Activated naive CD4-positive, alpha-beta T cell treated with anti-CD3 and anti-CD28 coated beads, Interleukin-2, amount 50 U/mL, for 16 hours (primary cell): ENCODE measurements at places on chromosomes 7 and 10.

DNA sequence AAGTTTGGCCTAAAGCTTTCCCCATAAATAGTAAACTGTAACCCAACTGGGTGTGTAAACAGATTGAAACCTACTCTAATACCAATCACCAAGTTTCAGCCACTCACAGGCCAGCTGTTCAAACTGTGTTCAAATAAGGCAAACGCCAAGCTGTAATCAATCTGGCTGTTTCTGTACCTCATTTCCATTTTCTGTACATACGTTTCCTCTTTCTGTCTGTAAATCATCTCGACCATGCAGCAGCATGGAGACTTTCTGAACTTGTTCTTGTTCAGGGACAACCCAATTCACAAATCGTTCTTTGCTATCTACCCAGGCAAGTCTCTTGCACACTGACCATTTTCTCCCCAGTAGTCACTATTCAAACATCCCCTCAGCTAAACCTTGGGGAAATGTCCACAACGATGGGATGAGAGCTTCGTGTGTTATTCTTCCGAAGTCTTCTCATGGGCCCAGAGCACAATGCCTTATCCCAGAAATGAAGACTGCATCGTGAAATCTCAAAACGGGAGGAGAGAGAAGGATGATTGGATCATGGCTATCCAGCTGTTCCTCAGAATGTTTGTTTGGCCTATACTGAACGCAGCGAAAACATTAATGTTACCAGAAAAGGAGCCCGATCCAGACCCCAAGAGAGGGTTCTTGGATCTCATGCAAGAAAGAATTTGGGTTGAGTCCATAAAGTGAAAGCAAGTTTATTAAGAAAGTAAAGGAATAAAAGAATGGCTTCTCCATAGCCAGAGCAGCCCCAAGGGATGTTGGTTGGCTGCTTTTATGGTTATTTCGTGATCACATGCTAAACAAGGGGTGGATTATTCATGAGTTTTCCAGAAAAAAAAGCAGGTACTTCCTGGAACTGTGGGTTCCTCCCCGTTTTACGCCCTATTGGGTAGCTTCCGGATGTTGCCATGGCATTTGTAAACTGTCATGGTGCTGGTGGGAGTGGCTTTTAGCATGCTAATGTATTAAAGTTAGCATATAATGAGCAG is 86.2 kb downstream of the SLC16A9 start:
- no peak for DNase-seq

DNA sequence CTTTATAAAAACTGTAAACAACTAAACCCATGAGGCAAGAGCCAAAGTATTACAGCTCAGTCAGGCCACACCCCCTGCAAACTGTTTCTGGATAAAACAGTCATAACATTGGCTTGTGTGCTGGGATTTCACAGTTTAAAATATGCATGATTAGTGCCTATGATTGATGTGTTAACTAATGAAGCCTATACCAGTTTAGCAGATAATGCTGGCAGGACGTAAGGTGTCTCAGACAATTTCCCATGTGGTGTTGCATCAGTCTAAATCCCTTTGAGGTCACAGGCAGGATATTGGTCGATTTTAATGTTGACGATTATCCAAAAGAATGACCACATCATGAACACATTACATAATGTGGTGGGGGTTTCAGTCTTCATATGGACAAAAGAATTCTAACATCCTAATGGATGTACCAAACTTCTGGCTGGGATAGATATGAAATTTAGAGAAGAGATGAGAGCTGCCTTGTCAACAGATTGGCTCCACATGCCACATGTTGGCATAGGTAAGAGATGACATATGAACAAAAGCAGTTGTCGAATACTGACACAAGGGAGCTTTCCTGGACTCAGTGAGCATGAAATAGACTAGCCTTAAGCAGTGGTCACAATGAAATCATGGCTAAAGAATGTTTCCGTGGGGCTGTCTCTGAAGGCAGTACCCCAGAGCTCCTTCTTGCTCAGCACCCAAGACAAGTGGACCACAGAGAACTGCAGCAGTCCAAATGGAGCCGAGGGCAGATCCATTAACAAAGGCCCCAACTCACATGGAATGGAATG is 445.6 kb downstream of the GFRA1 start:
- no peak for DNase-seq

- DNase-seq, result no peak
These were observed 115.6 kb downstream of the CDK6 start for GRCh38 chr7:92720604-92721350.

DNA sequence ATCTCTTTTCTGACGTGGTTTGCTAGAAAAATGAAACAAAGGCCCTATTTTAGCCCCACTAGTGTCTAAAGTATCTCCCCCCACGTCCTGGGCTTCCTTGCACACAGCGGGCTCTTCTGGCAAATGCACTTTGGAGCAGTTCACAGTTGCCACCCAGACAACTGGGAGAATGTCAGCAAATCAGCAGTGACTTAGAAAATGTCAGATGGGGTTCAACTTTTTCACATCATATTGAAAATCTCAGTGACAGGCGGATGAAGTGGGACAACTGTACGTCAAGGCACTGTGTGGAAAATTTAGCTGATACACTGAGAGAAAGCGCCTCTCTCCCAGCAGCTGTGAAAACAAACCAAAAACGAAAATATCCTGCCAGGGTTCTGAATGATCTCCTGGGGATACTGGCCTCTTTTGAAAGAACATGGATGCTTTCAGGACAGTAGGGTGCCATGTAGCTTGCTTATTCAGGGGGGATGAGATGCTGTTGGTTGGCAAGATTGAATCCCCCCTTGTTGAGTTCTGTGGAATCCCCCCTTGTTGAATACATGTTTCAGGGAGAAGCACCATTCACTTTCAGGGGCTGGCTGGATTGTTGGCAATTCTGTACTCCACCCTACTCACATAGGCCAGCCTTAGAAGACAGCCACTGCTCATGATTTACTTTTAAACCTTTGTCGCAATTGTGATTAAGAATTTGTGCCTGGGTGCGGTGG is 372.8 kb upstream of the CELF2 start:
- DNase-seq, result no peak

DNA sequence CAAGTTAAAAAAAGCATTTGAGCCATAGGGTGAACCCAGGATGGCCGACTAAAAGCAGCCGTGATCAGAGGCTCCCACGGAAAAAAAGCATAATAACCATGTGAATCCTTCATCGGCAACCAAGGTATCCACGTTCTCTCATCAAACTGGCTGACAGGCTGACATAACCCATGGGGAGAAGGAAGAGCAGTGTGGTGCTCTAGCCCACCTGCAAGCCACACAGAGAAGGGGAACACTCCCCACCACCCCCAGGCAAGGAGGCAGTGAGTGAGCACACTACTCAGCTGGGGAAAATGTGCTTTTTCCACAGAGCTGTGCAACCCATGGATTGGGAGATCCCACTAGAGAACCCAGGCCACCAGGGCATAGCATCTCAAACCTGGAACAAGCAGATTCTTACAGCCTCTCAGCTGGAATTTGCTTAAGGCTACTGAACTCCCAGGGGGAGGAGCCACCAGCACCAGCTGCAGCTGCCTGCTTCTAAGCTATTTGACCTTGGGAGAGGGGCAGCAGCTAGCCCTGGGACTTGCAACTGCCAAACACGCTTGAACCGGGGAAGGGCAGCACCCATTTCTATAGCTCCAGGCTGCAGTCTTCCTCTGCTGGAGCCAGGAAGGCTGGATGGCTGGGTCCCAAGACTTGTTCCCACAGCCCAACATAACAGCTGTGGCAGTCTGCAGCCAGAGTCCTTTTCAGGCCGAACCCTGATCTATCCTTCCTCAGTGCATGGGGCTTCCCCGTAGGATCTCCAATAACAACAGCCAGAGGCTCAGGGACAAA is 178.2 kb upstream of the NRG3 start:
- no peak for DNase-seq

- DNase-seq, result no peak
These were observed 3.4 kb upstream of the GNAT3 start for GRCh38 chr7:80515298-80515697.

DNA sequence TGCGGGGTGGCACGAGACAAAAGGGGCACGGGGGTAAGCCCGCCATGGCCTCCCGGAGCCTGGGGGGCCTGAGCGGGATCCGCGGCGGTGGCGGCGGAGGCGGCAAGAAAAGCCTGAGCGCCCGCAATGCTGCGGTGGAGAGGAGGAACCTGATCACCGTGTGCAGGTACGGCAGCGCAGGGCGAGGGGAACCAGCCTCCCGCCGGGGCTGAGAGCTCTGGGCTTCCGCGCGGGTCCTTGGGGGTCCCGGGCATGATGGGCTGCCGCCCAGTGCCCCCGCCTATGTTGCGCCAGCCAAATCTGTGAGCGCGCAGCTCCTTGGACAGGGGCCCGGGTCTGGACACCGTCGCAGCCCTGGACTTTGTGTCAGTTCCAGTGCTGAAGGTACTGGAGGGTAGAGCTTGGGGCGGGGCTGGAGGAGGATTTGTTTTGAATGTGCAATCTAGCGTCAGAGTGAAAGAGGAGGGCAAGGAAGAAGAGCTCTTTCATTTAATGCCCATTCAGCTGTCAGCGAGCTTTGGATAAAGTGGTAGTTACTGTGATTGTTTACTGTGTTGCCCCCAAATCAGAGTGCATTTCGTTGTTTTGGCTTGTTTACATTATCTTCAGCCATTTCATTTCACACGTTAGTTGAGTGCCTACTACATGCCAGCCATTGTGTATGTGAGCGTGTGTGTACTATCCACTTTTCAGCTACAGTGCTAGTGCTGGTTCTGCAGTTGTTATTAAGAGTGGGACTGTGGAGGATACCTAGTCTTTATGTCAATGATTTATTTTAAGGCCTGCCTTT is 777 bp downstream of the RUNDC3B start:
- peak; percentile 21 for DNase-seq

DNA sequence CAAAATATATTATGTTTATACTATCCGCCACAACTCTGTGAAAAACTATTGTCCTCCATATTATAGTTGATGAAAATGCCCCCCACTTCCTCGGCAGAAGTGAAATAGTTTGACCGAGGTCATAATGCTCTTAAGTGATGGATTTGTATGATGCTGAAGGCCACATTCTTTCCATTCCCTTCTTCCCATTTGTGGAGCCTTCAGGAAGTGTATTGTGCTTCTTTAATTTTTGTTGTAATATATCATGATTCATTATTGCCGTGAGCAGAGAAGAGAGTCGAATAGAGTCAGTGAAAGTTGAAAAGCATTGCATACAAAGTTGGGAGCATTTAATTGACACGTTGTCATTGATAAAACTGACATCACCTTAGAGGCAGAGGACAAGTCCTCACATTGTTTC is 460.3 kb downstream of the SUGCT start:
- DNase-seq, result no peak

DNA sequence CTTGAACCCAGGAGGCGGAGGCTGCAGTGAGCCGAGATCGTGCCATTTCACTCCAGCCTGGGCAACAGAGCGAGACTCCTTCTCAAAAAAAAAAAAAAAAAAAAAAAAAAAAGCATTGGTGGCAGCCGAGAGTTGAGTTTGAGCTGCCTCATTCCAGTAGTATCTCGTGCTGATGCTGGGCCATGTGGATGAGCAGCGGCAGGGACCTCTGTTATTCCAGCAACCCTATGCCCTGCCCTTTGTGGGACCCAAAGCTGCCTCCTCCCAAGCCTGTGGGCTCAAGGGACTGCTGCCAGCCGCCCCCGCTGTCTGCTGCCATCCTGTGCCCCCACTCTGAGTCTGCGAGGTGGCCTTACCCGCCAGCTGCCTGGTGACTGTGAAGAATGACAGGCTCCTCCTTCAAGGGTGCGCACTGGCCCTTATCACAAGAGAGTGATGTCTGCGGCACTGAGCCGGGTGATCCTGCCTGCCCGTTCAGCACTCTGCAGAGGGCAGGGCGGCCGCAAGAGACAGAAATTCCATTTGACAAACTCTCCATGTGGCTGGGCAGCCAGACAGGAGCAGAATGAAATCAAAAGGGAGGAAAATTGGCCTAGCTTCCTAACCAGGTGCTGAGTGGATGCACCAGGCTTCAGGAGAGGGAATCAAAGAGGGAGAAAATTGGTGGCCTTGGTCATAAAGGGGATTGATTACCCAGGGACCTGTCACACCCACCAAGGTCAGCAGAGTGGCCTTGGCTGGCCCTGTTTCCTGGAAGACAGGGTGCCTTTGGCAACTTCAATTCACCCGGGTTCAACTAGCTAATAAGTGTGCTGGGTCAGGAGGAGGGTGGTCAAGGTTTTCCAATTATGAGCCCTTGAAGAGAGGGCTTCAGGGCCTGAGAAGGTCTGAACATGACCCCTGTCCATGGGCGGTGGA is 65.3 kb upstream of the ZMIZ1 start:
- no peak for DNase-seq

- no peak for DNase-seq
These were observed 98.0 kb upstream of the FAM171A1 start for GRCh38 chr10:15469111-15469510.

GRCh38 chr10:8873310-8873709 is 818.8 kb downstream of the GATA3 start:
- no peak for DNase-seq

GRCh38 chr7:139808427-139808826 is 20.6 kb upstream of the TBXAS1 start:
- DNase-seq, result no peak

GRCh38 chr7:128137181-128137580 is 103.9 kb upstream of the LEP start:
- no peak for DNase-seq

DNA sequence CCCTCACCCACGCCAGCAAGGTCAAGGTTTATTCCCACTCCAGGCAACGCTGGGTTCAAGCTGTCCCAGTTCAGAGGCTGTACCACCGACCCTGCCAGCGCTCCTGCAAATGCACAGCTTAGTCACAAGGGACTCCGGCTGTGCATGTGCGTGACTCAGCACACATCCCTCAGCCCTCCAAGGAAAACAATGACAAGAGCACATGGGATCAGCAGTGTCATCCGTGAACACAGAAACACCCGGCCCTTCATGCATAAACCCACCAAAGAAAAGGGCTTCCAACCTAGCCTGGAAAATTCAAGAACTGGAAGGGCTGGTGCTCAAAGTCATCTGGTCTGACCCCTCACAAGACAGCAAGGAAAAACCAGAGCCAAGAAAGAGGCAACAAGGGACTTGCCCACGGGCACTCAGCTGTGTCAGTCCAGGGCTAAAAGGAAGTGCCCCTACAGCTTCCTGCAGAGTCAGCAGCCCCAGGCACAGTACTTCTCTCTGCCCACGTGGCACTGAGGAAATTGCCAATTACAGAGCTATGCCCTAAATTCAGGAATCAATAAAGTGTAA is 106.1 kb downstream of the KCNMA1 start:
- no peak for DNase-seq

DNA sequence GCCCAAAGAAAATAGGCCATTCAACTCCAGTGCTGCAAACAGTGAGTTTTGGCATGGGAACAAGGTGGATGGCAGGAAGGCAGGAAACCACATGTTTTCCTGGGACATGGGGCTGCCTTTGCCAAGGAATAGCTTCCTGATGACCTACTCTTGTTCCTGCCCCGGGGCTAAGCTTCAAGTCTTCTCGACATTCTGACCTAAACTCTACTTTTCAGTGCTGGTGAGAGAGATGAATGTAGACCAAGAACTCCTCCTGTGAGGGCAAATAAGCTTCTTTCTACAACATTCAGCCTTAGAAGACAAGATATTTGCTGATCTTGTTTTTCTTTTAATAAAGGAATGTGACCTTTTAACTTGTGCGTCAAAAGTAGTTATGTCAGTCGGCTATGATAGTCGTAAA is 199.0 kb downstream of the GPR37 start:
- no peak for DNase-seq

DNA sequence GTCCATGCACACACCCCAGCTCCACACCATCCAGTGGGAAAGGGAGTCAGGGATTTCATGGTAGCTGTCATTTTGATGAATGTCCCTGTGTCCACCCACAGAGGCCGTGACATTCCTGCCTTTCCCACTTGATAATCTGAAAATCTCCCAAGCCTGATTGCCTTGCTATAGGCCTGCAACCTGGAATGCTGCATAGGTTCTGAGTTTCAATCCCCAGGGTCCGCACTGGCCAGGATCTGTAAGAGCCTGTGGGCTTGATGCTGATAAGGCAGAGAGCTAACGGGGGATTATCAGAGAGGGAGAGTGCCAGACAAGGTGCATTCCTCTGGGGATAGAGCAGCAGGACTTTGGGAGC is 57.5 kb downstream of the RBM20 start:
- DNase-seq, result no peak
